ENCODE measurements at places on chromosomes 2 and 18.

DNA sequence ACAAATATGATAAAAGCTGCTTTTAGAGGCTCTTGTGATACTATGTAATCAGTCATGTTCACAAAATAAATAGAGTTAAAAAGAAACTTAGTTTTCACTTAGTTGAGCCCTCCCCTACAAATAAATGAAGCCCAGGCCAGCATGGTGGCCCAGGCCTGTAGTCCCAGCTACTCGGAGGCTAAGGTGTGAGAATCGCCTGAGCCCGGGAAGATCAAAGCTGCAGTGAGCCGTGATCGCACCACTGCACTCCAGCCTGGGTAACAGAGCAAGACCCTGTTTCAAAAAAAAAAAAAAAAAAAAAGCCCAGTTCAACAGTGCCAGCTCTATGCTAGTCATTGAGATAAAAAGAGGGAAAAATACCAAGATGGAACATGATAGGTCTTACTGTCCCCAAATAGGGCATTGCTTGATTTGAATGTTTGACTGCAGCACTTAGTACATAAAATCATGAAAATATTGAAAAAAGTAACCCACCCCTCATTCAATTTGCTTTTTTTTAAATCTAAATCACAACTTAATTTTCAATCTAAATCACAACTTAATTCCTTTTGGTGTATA, 1.5 kb downstream of the ASNSD1 start:
- no peak for DNase-seq

DNA sequence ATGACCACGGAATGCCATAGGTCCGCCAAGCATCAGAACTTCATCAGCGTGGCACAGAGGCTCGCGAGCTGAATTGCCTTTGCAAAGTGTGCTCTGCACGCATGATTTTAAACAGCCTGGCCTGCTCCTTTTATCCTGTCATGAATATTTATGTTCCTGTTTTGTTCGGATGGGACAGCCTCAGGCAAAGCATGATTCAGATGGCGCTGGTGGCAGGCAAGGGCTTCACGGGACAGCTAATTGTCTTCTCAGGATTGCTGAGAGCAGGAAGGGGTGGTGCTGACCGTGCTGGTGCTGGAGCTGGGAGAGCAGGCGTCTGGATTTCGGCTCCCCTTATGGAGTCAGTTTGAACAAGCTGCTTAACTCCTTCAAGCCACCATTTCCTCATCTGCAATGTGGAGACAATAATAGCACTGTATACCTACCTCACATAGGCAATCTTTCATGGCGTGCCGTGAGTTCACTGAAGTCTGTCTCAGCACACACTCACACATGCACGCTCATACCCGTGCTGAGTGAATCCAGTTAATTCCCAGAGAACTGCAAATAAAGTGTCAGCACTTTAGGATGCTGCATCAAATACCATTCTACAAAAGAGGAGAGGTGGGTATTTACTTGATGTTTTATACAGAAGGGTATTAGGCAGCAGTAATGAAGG, 79.7 kb upstream of the APCDD1 start:
- no peak for DNase-seq

GRCh38 chr2:42934580-42935186, 142.3 kb upstream of the HAAO start:
- DNase-seq, result no peak

DNA sequence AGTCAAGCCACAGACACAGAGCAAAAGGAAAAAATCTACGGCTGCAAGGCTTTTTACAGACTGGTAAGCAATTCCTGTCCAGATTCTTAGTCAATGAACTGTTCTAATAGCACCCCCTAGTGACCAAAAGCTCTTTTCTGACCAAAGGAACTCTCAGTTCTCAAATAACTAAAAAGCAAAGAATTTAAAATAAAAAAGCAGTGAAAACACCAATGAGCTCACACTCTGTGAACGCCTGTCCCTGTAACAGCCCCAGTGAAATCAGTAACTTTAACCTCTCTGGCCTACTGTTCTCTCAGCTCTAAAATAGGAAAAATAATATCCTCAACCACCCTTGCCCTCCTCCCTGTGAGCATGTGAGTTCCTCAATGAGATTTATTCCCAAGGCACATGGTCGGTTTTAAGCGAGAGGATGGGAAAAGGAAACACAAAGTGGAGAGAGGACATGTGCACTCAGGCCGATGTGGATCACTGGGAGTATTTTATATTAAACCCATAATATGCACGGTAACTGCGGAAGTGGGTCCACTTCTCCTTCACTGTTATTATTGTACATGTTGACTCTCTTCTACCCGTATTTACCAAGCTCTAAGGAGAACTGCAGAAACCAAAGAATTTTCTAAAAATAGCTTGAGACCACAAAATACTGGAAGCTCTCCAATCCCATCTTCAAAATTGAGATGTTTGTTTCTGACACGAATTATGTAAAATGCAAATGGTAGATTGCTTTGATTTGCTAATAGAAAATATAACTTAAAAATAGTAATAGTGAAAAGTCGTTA, 128.5 kb downstream of the STK39 start:
- DNase-seq, result no peak

GRCh38 chr2:11914455-11914854, 168.0 kb downstream of the LPIN1 start:
- no peak for DNase-seq

DNA sequence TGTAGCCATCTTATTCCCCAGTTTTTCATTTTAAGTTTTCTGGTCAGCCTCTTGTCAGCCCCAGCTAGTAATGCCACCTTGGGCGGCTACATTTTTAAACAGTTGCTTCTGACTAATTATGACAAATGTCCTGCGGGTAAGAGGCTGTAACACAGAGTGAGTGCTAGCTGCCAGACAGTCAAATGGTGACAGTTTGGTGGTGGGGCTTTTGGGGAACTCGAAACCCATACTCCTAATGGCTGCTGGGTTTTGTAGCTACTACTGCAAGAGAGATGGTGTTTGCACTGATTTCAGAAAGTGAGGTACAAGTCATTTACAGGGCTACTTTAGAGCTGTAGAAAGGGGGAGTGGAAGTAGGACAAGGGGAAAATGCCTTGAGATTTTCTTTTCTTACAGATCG, 48.2 kb downstream of the ZCCHC2 start:
- no peak for DNase-seq

- DNase-seq, result no peak
These were observed 294.1 kb upstream of the FANCL start for GRCh38 chr2:58535182-58535581.

- DNase-seq, result no peak
These were observed 44.6 kb downstream of the BAZ2B start for GRCh38 chr2:159571540-159572260.

DNA sequence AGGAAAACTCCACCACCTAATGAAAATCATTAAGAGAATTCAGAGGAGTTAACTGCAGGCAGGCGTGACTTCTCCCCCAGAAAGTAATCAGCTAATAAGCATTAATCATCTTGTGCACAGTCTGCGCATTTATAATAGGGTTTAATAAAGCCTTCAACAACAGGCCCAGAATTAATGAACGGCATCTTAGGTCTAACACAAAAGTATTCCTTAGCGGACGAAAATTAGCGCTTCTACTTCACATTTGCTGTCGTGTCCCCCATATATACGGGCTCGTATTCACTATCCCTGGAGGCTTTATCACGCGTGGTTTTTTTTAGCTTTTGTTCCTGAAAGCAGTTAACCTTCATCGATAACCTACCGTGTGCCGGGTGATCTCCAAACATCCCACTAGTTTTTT, 1.8 kb downstream of the ATP8B1 start:
- DNase-seq, result no peak

DNA sequence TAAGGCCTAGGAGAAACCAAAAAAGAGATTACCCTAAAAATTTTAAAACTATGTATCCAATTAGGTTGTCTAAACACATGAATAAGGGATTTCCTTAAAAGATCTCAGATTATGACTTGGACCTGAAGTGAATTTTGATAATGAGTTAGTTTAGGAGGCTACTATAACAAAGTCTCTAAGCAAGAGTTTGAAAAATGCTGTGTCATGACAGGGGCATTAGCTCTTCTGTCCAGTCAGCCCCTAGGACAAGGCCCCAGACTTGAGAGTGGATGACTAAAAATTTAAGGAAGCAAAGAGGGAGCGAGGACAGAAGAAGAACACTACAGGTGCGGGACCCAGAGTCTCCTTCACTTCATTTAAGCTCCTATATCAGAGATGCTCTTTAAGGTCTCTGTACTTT, 135.9 kb downstream of the DTNB start:
- DNase-seq, result no peak

DNA sequence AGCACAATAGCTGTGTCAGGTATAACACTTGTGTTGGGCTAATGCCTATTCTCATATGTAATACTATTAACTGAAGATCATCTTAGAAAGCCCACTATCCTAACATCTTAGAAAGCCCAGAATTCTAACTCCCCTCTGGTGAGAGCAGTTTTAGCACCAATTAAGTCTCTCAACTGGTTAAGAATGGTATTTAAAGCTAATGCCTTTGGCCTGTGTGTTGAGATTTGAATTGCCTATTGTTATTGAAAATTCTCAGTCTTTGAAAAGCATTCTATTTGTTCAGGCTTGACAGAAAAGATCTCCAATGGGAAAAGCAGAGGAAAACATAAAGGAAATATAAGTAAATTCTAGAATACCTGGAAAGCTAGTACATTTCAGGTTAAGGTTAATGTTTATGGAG, 352.5 kb downstream of the ARHGAP15 start:
- no peak for DNase-seq

GRCh38 chr2:215431290-215431689, 4.6 kb downstream of the FN1 start:
- DNase-seq, result no peak

DNA sequence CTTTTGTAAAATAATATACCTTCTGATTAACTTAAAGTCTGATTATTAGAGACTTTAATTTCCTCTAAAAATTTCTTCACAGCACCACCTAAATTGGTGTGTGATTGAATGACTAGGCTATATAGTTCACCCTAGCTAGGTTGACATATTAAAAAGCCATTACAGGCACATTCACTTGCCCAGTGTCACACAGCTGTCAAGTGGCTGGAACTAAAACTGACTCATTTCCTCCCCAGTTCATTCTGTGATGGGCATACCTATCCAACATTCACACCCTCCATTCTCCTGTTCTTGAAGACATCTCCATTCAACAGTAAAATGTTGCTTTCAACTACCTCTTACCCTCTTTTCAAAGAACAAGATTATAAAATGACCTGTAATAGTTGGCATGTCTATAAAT, 334.5 kb downstream of the ARHGAP15 start:
- no peak for DNase-seq

DNA sequence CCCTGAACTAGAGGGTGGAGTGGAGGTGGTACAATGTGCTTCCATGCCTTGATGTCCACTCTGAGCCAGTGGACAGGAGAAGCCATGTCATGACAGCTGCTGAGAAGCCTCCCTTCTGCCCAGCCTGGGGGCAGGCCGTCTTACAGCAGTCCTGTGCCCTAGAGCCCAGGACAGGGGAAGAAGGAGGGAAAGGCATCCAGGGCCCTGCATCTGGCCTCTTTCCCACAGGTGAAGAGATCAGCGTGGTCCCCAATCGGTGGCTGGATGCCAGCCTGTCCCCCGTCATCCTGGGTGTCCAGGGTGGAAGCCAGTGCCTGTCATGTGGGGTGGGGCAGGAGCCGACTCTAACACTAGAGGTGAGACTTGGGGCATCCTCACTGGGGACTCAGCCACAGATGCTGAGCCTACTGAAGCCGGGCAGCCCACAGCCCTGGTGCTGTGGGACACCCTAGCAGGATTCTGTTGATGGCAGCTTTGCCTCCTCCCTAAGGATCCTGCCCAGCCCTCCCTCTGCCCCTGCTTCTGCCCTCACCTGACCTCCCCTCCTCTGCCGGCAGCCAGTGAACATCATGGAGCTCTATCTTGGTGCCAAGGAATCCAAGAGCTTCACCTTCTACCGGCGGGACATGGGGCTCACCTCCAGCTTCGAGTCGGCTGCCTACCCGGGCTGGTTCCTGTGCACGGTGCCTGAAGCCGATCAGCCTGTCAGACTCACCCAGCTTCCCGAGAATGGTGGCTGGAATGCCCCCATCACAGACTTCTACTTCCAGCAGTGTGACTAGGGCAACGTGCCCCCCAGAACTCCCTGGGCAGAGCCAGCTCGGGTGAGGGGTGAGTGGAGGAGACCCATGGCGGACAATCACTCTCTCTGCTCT, 3.1 kb downstream of the IL36RN start:
- no peak for DNase-seq

DNA sequence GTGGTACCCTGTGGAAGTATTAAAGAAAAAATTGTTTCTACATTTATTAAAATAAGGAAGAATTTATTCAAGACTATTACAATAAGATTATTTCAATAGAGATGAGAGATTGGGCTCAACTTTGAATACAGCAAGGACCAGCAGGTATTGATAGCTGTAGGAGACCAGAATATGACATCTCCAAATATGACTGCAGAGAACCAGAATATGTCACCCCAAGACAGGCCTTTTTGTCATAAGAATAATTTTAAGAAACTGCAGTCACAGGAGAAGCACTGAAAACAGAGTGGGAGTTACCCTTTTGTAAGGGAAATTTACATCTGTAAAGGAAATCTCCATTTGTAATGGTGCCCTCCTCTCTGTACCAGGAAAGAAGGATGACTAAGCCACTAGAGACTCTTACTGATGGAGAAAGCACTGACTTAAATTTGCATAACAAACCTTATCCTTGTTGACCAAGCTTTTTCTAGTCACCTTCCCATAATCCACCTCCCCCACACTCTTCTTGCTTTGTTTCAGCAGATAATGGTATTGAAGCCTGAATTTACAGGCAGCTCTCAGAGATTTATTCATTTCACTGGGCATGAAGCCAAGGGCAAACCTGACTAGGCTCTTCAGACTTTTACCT, 145.1 kb upstream of the RMP24 start:
- DNase-seq, result no peak

DNA sequence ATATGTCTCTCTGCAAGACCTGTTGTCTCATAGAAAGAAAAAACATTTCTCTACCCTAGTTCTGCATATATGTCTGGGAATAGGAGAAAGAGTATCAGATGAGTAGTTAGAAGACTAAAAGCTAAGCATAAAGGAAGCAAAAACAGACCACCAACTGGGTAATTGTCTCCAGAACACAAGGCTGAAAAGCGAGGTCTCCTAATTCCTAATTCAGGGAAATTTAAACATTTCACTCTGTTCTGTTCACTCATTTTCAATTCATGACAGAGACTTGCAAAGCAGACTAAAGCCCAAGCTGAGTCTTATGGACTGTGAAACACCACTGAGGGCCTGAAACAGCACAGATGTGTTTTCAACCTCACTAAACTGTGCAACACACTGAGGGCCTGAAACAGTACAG, 224.4 kb upstream of the TMEM200C start:
- no peak for DNase-seq

DNA sequence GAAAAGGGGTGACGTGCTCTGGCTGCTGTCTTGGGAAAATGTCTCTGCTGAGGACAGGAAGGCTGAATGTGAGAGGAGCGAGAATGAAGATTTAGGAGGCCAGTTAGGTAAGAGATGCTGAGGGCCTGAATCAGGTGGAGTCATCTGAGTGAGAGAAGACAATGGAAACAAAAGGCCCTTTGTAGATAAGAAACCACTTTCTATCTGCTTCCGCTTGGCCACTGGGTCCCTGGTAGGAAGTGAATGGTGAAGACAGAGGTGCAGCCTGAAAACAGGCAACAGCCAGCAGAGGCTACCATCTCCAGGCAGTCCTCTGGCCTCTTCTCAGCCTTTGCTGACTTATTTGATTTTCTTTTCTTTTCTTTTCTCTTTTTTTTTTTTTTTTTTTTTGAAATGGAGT, 374.0 kb upstream of the SLC14A2 start:
- no peak for DNase-seq

- no peak for DNase-seq
These were observed 109.6 kb upstream of the CYRIA start for GRCh38 chr2:16774980-16775898.
